Activated naive CD8-positive, alpha-beta T cell treated with anti-CD3 and anti-CD28 coated beads, Interleukin-2, amount 10 ng/mL, durations not matched to agents 7 days and 5 days (primary cell): ENCODE measurements at places on chromosomes 4 and X.

DNA sequence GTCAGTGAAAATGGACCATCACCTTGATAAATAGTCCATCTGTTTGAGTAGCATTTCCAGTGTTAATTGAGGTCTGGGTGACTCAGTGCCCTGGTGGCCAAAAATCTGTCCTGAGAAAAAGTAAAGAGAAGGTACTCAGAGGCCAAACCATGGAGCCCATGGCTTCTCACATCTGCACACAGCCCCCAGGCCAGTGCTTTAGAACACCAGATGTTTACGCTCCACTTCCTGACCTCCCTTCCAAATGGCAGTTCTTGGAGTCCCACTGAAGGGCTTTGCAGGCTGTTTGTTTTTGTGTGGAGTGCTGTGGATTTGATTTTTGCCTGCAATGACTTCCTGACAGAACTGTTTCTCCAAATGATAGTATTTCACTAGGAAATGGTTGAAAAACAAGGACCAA lies 60.2 kb upstream of the GPC4 start:
- no peak for DNase-seq

- DNase-seq = no peak
Observed at GRCh38 chr4:168509786-168510185, 12.9 kb downstream of the PALLD start.

DNA sequence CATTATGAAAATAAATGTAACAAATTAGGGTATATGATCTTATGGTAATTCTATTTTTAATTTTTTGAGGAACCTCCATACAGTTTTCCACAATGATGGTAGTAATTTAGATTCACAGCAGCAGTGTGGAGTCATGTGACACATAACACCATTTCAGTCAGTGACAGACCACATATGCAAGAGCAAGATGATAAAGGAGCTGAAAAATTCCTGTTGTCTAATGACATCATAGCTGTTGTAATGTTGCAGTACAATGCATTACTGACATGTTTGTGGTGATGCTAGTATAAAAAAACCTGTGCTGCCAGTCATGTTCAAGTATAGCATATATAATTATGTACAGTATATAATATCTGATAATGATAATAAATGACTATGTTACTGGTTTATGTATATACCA lies 28.5 kb downstream of the EMCN start:
- no peak for DNase-seq

GRCh38 chrX:47664737-47665136 lies 5.8 kb upstream of the UXT start:
- DNase-seq = no peak

DNA sequence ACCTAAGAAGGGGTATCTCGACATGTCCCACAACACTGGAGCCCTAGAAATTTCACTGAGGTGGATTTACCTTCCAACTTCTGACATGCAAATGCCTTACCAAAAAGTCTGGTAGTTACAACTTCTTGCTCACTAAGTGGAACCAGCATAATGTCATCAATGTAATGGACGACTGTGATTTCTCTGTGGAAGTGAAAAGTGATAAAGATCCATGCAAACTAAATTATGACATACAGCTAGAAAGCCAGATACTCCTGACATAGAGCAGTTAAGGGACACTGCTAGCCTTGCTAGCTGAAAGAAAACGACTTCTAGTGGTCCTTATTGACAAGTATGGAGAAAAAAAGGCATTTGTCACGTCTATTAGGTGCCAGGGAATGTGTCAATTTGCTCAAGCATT lies 191.1 kb downstream of the MAB21L2 start:
- DNase-seq = no peak
